Activated CD8-positive, alpha-beta memory T cell treated with anti-CD3 and anti-CD28 coated beads for 48 hours (primary cell): ENCODE measurements at places on chromosomes 12 and 14.

DNA sequence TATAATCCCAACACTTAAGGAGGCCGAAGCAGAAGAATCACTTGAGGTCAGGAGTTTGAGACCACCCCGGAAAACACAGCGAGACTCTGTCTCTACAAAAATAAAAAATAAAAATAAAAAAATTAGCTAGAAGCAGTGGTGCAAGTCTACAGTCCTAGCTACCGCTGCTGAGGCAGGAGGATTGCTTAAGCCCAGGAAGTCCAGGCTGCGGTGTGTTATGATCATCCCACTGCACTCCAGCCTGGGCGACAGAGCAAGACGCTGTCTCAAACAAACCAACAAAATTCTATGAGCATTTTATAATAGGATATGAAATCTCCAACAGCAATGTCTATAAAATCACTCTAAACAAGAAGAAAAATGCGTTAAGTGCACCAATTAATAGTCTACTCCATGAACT lies 75.3 kb downstream of the PPP1R12A start:
- no peak for DNase-seq

DNA sequence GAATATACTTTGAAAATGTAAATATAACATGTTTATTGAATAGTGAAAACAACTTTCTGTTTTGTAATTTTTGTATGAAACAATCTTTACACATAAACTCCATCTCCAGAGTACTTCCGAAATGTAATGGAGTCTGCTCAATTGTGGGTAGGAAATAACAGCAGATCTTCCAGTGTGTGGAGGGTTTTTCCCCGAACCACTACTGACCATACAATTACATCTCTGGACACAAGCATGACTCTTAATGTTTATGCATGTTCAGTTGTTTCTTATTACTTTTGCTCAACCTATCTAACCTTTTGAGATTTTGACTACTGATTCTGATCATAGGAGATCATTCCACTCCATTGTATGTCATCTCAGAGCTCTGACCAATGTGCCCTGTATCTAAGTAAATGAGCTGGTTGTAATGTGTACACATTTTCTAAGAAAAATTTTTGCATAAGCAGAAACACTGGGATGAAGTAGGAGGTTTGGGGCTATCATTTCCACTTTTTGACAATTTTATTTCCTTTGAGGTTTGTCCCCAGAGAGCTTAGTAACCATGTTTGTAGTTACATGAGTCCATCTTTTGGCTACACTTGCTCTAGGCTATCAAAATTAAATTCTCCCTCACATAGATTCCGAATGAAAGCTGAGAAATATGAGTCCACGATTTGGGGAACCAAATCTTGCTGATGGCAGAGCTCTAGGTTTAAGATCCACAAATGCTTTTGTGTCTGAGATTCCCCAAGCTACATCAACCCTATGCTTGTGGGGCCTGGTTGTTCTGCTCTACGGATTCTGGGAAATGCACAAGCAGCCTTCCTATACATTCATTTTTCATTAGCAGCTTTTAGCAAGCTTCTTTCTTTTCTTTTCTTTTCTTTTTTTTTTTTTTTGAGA lies 21.4 kb upstream of the CLEC4D start:
- DNase-seq, result no peak

- no peak for DNase-seq
Observed at GRCh38 chr12:109134186-109134917, 18.0 kb downstream of the ACACB start.

- no peak for DNase-seq
Observed at GRCh38 chr14:75340921-75341320, 62.3 kb downstream of the FOS start.

DNA sequence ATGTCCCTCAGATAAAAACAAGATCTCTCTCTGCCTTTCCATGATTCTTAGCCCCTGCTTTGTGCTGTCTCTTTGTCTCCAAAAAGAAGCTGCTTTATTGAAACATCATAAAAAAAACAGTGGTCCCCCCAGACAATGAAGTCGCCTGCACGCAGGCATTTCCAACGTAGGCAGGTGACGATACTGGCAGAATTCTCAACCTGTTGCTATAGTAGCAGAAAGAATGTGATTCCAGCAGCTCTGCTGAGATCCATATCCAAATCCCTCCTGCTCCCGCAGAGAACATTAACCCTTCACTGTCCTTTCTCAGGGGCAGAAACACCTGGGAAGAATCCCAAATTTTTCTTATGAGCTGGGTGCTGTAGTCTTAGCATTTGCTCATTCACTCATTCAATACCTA lies 84.8 kb downstream of the STON2 start:
- no peak for DNase-seq

- no peak for DNase-seq
Observed at GRCh38 chr14:90095096-90095495, 33.3 kb downstream of the KCNK13 start.

- DNase-seq, result no peak
Observed at GRCh38 chr12:17030338-17030737, 424.4 kb upstream of the LMO3 start.

- DNase-seq, result no peak
Observed at GRCh38 chr14:102785595-102785963, 8.3 kb downstream of the TRAF3 start.
